ENCODE measurements at places on chromosomes 6 and 20.

GRCh38 chr6:113188962-113189361 is 668.2 kb upstream of the MARCKS start:
- DNase-seq = no peak

- DNase-seq = no peak
These were observed 196.5 kb upstream of the ZNF217 start for GRCh38 chr20:53789989-53790675.

DNA sequence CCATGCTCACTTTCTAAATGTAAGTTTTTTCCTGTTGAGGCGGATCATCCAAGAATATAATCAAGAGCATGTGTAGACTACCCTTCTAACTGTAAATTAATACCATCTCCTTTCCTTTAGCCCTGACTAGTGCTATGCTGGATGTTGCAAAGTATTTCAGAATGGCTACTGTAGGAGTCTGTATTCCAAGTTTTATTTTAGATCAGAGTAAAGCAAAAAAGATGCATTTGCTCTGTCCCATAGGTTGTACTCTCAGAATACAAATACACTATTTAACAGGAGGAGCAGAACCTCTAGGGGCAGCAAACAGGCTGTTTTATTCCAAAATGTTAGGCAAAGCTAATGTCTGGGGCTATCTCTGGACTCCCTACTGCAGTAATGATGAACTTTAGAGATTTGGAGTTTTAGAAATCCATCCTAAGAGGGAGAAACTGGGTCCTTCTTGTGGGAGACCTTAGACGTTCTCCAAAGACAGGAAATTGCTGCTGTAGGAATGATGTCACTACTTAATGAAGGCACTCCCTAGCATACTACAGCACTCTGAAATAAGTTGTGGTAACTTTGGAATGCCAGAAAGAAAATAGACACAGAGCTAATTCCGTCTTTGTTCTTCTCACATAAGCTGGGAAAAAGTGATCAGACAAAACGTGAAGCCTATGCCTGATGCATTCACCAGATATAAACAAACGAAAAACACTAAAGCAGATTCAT is 392.4 kb upstream of the HS3ST5 start:
- peak; percentile 9 for DNase-seq

DNA sequence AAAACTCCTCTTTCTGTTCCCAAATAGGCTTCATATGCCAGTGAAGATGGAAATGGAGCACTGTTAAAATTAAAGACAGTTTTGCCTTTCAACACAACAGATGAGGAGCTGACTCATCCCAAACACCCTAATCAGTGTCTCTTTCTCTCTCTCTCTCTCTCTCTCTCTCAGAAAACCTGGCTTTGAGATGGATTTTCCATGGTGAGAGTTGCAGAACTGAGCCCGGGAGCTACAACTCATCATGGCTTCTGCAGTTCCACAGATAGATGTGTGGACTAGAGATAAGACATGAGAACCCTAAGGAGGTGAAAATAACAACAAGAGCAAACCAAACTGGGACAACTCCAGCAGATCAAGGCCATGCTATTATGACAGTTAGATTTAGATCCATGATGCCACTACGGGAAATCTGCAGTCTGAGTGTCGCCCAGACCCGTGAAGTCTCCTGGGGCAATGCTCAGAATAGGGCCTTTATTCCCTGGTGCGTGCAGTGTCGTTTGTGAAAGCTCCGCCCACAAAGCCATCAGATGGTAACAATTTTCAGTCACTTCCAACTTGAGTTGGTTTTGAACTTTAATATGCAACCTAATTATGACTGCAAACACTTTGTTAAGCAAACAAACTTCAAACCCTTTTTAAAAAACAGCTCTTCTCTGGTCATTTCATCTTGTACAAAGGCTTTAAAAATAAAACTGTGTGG is 338.2 kb upstream of the PREP start:
- DNase-seq = peak; percentile 25

- no peak for DNase-seq
These were observed 151.2 kb upstream of the PTPN1 start for GRCh38 chr20:50358971-50359370.

GRCh38 chr6:16184129-16184528 is 54.3 kb upstream of the GMPR start:
- DNase-seq = peak; percentile 87

- peak; percentile 55 for DNase-seq
These were observed 53.6 kb upstream of the AGPAT4 start for GRCh38 chr6:161327360-161327953.

DNA sequence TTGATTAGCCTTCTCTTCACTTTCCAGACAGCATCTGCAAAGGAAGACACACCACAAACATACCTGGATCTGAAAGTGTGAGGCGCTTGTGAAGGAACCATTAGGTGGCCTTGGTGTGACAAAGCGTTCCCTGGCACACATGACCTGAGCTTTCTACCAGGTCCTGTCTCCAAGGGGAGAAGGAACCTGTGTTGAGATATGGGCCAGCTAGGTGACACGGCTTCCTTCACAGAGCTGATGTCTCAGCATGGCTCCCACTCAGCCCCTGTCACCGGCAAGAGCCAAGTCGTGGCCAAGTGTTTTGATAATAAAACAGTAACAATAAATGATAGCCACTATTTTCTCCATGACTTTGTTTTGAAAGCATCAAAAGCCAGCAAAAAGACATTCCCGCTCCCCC is 20.3 kb upstream of the TAGAP start:
- DNase-seq = no peak

- peak; percentile 34 for DNase-seq
These were observed 5.0 kb downstream of the VSX1 start for GRCh38 chr20:25076731-25077609.

DNA sequence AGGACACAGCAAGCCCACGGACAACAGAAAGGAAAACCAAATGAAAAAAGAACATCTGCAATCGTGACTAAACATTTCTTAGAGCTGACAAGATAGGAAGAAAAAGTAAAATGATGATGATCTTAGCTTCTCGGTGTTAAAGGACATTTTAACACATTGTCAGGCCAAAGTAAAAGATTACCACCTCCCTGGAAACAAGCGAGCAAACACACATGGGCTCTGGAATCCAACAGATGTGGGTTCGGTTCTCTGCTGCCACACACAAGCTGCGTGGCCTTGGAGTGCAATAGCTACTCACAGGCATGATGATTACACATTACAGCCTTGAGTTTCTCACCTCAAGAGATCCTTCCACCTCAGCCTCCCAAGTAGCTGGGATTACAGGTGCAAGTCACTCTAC is 7.5 kb upstream of the AAR2 start:
- DNase-seq = peak; percentile 72

DNA sequence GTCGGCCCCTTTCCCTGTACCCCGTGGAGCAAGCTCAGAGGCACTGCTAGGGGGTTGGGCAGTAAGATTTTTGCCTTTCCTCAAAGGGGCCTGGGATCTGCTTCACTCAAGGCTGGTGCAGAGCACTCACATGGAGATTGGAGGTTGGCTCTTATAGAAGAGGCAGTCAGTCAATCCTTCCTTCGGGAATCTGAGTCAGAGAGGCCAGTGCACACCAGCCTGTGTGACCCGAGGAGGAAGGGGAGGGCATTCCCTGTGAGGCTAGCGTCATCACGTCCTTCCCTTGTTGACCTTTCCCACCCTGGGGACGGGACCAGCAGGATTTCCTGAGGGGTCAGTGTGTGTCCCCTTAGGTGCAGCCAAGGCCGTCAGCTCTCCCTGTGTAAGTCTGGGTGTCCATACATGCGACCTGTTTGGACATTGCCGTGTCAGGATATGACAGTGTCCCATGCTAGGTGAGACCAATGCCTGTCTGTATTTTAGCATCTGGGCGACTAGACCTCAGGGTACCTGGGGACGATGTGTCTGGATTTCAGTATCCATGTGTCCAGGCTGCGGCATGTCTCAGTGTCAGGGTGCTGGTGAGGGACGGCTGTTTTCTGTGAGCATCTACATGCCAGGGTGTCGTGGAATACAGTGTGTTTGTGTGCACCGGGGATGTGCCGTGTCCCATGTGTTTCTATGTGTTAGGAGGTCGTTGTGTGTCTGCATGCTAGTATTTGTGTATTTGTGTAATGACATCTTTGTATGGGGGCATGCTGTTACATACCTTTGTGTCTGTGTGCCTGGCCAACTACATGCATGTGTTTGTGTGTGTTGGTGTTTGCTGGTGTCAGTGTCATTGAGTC is 2.8 kb upstream of the ZNF512B start:
- no peak for DNase-seq

- no peak for DNase-seq
These were observed 23.8 kb downstream of the NKX2-2 start for GRCh38 chr20:21490105-21490504.

DNA sequence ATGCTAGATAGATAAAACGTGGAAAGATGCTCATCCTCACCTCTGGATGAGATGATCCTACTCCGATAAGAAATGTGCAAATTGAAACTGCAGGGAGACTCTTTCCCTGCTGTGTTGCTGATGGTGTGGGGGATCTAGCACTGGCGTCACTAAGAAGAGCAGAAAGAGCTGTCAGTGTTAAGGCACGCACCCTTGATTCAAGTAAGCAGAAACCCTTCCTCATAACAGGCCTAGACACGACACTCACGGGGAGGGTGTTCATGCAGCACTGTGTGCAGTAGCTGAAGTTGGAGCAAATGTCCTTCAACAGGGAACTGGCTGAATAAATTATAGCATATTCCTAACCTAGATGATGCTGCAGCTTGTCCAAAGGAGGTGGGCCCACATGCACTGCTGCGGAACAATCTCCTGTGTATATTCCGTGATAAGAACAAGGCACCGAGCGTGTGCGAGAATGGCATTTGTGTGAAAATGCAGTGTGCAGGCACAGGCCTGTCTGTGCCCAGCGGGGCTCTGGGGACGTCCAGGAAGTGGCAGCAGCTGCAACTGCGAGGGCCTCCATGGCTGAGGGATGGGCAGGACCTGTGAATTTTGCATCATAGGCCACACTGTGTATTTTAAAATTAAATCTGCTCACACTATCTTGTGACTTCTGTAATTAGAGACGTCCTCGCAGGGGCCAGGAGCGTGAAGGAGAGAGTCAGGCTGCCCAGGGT is 64.0 kb downstream of the TCP11 start:
- no peak for DNase-seq

DNA sequence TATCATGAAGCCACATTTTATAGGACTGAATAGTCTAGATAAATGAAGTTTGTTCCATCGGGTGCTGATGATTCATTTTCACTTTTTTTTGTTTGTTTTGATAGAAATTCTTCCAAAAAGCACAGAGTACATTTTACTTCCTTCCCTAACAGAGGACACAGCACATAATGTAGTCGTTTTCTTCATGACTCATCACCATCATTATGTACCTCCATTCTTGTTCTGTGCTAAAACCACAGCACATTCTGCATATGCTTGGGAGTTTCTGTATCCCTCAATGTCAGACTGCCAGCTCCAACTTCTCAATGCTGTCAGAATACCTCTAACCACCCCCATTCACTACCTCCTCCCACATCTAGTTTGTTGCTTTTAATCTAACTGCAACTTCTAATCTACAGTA is 1004.9 kb upstream of the ADGRB3 start:
- DNase-seq = peak; percentile 60

GRCh38 chr6:157946865-157947532 is 34.7 kb upstream of the SYNJ2 start:
- peak; percentile 83 for DNase-seq

GRCh38 chr6:50381099-50381415 is 331.3 kb upstream of the DEFB112 start:
- DNase-seq = peak; percentile 70

- DNase-seq = no peak
These were observed 61.7 kb upstream of the MPC1 start for GRCh38 chr6:166444446-166444845.

DNA sequence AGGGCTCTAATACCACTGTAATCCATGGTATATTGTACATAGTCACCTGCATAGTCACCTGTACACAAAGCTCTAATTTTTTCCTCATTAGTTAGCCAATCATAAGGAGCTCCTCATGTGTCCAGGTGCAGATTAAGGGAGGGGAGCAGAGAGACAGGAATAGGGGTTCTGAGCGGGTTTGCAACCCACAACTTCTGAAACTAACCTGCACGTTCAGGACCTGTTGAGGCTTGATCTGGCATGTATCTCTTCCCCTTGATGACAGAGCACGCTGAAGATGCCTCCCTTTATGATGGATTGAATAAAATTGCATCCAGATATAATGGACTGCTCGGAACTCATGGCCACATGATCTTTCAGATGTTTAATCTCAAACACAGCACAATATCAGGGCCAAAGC is 179.4 kb upstream of the PRND start:
- no peak for DNase-seq

DNA sequence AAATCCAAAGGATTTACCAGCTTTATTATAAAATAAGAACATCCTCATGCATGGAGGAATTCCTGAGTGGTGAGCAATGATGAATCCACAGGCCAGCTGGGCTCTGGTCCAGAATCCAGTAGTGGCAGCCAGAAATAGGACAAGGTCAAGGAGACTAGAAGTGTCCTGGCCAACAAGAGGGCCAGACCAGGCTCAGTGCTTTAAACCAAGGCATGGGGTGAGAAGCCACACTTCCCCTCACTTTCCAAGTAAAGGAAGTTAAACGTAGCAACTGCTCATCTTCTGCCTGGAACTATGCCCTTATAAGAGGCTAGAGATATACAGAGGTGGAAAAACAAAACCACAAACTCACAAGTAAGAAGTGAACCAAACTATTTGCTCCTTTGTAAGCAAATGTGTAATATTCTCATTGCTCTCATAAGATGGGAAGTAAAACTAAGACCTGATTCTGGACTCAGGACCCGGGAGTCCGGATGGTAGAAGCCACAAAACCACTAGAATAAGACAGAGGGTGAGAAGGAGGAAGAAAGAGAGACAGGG is 253.2 kb downstream of the UST start:
- DNase-seq = peak; percentile 53

DNA sequence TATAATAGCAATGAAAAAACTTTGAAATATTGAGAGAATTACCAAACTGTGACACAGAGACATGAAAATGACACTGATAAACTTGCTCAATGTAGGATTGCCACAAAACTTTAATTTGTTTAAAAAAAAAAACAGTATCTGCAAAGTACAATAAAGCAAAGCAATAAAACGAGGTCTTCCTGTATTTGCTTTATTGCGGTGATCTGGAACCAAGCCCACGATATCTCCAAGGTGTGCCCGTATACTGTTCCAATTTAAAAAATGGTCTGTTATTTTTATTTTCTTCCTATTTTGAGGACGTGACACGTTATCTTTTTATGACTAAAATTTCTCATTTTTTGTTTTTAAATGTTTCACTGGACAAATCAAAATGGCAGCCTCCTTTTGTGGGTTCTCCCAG is 25.5 kb downstream of the EYA2 start:
- DNase-seq = no peak

DNA sequence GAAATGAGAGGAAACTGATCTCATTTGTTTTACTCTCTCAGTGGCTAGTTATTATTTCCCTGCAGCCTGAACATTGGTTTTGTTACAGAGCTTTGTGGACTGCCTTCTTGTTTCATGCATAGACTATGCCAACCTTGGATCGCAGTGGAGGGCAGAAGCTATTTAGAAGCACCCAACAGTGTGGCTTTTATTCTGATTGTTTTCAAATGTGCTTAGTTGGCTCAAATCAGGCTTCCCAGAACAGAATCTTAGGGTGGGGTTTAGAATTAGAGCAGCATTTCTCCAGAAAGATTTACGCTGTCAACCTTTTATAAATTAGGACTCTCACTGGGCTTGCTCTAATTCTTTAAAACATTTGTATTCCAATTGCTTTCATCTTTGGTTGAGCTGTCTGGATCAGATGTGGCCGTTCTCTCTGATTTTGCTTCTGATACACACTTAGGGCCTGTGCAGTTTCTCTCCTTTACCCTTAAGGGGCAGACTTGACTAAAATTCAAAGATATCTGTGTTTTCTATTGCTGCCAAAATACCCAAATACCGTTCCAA is 210.3 kb downstream of the BCKDHB start:
- DNase-seq = no peak

Measured in OCI-M1 (cell line).